Body of pancreas (tissue), 4 donors: ENCODE measurements at places on chromosomes 4 and X. TPM values are rescaled to one million over a fixed set of nuclear protein-coding genes. Genes with fewer than 3 reads are reported as not detected.

- H3K36me3 ChIP-seq: no peaks in the 10 kb centered on the region
- H3K4me1 ChIP-seq: no peaks in the 10 kb centered on the region
- no peak overlapping the region for H3K27ac ChIP-seq
- H3K27me3 ChIP-seq: no peaks in the 10 kb centered on the region
- H3K4me3 ChIP-seq: no peak overlapping the region
These were observed 89.6 kb upstream of the KIT start for GRCh38 chr4:54568184-54568583.

GRCh38 chr4:139635966-139636365, 29.7 kb upstream of the MGST2 start:
- no peak overlapping the region for H3K27ac ChIP-seq
- no peak for DNase-seq
- no peaks in the 10 kb centered on the region for H3K4me1 ChIP-seq
- no peak overlapping the region for H3K4me3 ChIP-seq

- no peak overlapping the region for H3K4me3 ChIP-seq
- no peaks in the 10 kb centered on the region for H3K36me3 ChIP-seq
- H3K27ac ChIP-seq: no peak overlapping the region
- H3K4me1 ChIP-seq: no peaks in the 10 kb centered on the region
These were observed 18.3 kb upstream of the PDCL2 start for GRCh38 chr4:55610381-55610780.

- H3K36me3 ChIP-seq: no peaks in the 10 kb centered on the region
- no peak for DNase-seq
- H3K27me3 ChIP-seq: no peaks in the 10 kb centered on the region
- H3K4me3 ChIP-seq: no peak overlapping the region
- no peak overlapping the region for H3K27ac ChIP-seq
These were observed 100.7 kb upstream of the FAM9C start for GRCh38 chrX:13144927-13145655.

GRCh38 chr4:181517491-181517890, 725.7 kb upstream of the TENM3 start:
- DNase-seq: no peak
- H3K27ac ChIP-seq: no peak overlapping the region
- H3K4me3 ChIP-seq: no peak overlapping the region
- H3K36me3 ChIP-seq: no peaks in the 10 kb centered on the region

DUSP21 gene
- not detected for total RNA-seq

SYN1 gene
- total RNA-seq: 4.0 TPM

MAMLD1 gene
- 3.4 TPM for total RNA-seq

SPANXA1 gene
- not detected for total RNA-seq
